ENCODE measurements at places on chromosomes 4 and X.

GRCh38 chr4:189143263-189143952, 797.3 kb upstream of the FRG1 start:
- no peak for DNase-seq

DNA sequence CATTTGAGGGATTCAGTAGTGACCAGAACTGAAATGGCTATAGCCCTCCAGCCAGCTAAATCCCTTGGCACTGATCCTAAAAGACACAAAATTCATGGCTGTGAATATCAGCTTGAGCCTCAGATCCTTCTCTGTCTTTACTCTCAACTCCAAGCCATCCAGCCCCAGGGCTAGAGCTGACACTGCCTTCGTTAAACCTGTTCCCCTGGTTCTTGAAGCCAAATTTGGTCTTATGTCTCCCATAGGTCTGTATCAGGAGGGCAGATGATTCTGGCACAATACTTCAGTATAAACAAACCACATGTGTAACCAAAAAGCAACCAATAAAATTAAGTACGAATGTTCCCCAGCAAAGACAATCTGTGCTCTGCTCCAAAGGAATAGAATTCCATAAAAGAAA, 78.0 kb downstream of the ANOS1 start:
- no peak for DNase-seq

DNA sequence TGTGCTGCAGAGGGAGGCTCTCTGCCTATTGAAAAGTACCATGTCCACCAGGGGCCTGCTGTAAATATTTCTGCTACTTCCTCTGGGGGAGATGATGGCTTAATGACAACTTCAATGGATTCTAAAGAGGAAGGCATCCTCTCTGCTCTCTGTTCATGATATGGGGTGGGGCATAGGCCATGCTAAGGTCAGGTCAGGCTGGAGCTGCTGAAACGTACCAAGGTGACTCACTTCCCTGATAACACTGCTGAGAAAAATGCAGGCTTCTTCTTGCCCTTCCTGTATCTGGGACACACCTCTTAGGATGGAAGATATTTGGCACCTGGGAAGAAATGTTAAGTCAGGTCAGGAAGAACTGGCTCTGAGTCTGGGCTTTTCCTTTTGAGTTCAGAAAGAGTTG, 31.5 kb downstream of the HS3ST1 start:
- no peak for DNase-seq

DNA sequence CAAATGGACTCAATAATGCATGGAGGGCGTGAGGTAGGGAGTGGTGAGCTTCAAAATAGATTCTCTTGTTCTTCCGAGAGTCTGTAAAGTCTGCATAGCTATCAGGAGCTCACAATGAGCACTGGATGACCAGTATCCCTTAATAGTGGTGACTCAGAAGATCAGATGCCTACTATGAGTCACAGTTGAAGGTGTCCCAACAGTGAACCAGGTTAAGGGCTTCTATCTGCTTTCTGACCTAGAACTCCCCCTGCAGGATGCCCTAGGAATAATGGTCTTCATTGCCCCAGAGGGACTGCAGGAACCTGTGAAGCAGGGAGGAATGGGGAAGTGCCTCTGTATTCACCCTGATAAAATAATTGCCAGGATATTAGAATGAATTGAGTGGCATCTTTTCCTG, 22.1 kb downstream of the DGKK start:
- DNase-seq = no peak

GRCh38 chr4:15855804-15856475, 77.8 kb downstream of the CD38 start:
- DNase-seq = no peak

GRCh38 chr4:177484613-177485021, 42.4 kb upstream of the AGA start:
- no peak for DNase-seq

GRCh38 chr4:6848717-6849305, 60.8 kb upstream of the TBC1D14 start:
- no peak for DNase-seq

DNA sequence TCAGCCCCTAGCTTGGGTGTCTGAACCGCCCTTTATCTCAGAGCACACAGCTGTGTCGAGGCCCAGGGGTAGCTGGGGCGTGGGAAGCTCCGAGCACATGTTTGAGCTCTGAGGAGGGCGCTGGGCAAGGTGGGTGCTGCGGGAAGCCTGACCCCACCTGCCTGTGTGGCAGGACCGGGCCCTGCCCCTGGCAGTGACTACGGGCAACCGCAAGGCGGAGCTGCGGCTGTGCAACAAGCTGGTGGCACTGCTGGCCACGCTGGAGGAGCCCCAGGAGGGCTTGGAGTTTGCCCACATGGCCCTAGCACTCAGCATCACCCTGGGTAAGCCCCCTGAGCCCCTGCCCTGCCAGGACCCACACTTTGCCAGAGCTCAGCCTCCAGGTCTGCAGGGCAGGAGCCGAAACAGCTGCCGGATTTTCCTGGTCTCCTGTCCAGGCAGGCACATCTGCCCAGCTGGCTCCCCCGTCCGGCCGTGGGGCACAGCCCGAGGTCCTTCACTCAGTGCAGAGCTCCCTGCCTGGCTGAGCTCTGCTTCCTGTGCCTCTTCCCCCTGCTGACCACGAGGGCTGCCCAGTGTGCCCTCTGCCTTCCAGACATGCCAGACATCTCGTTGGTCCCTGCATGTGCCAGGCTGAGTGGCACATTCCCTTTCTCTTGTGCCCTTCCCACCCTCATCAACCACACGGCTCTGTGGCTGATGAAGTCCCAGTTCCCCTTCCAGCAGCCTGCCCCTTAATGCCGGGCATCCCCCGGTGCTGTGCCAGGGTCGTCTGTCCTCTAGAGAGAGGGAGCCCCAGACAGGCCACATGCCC, 33.2 kb upstream of the HTRA3 start:
- no peak for DNase-seq

GRCh38 chrX:314049-314448, 4.5 kb downstream of the GTPBP6 start:
- no peak for DNase-seq

DNA sequence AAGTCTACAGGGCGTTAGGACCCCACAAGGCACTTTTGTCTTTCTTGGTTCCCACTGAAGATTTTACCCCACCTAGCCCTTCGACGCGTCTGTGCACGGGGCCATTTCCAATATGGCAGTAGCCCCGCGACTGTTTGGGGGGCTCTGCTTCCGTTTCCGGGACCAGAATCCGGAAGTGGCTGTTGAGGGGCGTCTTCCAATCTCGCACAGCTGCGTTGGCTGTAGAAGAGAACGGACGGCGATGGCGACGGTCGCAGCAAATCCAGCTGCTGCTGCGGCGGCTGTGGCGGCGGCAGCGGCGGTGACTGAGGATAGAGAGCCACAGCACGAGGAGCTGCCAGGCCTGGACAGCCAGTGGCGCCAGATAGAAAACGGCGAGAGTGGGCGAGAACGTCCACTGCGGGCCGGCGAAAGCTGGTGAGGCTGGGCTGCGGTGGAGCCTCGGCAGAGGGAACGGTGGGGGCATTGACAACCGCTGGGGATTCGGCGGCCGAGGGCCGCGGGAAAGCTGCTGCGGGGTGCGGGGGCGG, at the start of gene USP11:
TSS of gene USP11 (plus strand) at position 207 of the 530 bp plus-strand sequence. CDS start at position 242, 35 bp downstream.
- peak; percentile 33 for DNase-seq

DNA sequence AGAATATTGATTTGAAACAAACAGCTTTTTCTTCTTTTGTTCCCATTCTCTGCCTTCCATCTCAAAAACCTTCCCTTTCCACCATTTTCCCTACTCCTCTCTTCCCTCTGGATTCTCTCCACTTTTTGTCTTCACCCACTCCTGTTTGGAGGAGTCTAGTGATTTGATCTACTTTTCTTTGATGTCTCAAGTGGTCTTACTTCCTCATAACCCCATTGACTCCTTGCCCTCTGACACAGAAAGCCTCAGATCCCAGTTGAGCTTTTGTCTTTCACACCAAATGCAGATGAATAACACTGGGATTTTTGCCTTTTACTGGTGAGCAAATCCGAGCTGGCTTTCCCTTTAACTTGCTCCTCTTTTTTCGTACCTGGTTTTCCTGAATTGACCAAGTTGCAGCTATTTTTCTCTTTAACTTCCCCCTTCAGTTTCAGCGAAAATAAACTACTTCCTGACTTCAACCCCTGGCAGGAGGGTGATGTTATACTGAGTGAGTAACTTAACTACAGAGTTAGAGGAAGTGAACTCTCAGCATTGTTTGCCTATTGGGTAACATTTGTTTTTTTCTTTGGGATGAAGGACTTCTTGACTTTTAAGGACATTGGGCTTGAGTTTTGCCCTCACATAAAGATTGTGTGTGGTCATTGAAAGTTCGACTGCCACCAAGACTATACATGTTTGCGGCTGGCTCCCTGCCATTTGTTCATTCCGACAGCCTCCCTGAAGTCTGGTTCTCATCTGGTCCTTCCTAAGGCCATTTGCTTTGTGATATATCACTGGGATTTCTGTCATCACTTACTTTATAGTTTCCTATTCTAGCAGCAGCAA, 392.8 kb upstream of the NR3C2 start:
- DNase-seq = no peak

- DNase-seq = no peak
These were observed 556.4 kb upstream of the SMIM31 start for GRCh38 chr4:164197556-164197955.

DNA sequence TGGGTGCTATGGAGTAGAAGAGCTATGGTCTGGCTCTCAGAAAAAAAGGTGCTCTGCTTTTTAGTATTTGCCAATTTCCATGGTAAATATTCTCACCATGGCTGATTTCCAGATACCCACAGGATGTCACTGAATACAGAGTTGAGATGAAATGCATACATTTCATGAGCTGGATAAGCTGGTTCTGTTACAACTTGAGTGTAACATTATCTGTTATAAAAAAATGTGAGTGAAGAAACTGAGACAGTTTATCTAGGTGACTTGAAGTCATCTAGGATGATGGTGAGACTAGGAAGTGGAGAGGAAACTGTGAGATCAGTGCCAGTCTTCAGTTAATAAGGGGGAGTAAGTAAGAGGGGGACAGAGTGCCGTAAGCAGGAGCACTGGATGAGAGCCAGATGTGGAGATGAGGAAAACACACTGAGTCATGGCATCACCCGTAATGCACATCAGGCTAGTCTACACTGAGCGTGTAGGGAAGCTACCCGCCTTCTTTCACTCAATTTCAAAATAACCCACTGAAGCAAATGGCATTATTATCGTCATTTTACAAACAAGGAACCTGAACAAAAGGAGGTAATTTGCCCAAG, 5.0 kb downstream of the HPSE start:
- DNase-seq = no peak

DNA sequence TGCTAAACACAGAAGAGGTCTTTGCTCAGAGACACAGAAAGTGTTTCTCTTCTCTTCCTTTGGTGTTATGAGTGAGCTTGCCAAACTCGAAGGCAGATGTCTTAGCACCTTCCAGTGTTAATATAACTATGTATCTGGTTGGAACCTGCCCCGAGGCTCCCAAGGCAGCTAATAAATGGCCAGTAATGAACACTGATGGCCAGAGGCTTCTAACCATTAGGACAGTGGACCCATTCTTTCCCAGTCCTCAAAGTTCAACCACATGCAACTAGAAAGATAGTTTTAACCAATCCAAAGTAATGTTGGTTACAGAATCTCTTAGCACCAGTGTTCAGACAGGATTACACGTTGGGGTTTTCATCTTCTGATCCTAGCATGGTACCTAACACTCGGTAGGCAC, 42.7 kb upstream of the JADE1 start:
- no peak for DNase-seq

GRCh38 chr4:40750461-40751258, 905 bp downstream of the NSUN7 start:
- no peak for DNase-seq

Data from stimulated activated CD8-positive, alpha-beta memory T cell treated with anti-CD3 and anti-CD28 coated beads, Interleukin-2, amount 100 ng/mL, for 1 hour (primary cell).